ENCODE measurements at places on chromosomes 3 and 15.

DNA sequence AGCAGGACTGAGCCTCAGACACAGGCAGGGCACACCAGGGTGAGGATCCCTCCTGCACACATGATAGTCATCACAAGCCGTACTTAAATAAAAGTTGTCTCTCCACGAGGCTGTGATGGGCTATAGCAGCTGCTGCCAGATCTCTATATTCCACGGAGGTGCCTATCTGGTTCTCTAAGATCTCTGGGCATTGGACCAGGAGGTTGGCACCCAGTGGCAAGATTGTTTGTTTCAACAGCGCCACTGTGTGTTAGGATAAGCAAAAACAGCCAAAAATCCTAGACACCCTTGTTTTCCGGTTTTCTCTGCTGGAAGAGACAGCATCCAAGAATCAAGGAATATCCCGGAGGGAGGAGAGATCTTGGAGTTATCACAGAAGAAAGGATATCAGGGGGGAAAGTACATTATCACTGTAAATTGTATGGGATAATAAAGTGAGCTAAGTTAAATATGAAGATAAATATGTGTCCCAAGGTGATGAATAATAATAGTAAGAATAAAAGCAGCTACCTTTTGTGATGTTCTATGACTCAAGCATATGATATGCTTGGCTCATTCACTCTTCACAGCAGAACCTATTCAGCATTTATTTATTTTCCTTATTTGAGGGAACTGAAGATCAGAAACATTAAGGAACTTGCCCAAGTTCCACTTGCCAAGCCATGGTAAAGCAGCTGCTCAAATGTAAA lies 90.6 kb upstream of the AKAP13 start:
- peak; percentile 21 for DNase-seq

- no peak for DNase-seq
These were observed 160.0 kb downstream of the IL5RA start for GRCh38 chr3:2950159-2950558.

GRCh38 chr15:56534728-56535127 lies 69.8 kb upstream of the MNS1 start:
- no peak for DNase-seq

DNA sequence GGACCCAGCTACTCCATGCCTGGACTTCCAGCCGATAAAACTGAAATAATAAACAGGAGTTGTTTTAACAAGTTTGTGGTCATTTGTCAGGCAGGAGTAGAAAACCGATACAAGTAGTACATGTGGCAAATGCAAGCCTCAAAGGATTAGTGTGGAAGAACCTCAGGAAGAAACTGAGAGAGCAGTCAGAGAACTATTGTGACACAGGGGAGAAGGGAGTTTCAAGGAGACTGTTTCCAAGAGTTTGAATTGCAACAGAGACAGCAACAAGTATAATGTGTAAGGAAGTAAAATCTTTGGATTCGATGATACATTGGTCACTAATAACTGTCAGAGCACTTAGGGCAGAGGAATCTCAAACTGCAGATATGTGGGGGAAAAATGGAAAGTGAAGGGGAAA lies 450.6 kb upstream of the ARHGEF26 start:
- no peak for DNase-seq

DNA sequence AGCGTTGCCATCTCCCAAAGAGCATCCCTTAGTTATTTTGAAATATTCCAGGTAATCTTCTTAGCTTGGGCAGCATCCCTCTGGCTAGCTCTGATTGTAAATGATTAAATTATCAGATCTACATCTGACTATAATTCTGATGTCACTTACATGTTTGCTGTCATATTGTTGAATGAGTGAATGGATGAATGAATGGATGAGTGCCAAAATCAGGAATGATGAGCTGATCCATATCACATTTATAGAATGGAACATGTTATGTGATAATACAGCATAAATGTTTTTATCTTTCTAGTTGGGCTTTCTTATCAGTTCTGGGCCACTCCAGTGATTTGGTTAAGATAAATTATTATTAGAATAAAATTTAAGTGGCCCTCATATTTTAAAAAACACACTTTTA lies 14.0 kb downstream of the FAN1 start:
- DNase-seq = no peak

GRCh38 chr3:133901083-133901482 lies 5.4 kb upstream of the RAB6B start:
- no peak for DNase-seq

- no peak for DNase-seq
These were observed 42.8 kb downstream of the GRIP2 start for GRCh38 chr3:14497321-14497720.

GRCh38 chr3:197680955-197681521 lies 55.7 kb downstream of the RUBCN start:
- no peak for DNase-seq

- DNase-seq = no peak
These were observed 7.6 kb downstream of the SLC9A9 start for GRCh38 chr3:143840636-143841035.

- DNase-seq = no peak
These were observed 93.4 kb downstream of the FNDC3B start for GRCh38 chr3:172132721-172133311.

- no peak for DNase-seq
These were observed 36.9 kb downstream of the GPR171 start for GRCh38 chr3:151166161-151166560.

GRCh38 chr15:51161491-51162220 lies 67.0 kb upstream of the TNFAIP8L3 start:
- no peak for DNase-seq

- DNase-seq = no peak
These were observed 36.7 kb upstream of the CP start for GRCh38 chr3:149258298-149258697.

DNA sequence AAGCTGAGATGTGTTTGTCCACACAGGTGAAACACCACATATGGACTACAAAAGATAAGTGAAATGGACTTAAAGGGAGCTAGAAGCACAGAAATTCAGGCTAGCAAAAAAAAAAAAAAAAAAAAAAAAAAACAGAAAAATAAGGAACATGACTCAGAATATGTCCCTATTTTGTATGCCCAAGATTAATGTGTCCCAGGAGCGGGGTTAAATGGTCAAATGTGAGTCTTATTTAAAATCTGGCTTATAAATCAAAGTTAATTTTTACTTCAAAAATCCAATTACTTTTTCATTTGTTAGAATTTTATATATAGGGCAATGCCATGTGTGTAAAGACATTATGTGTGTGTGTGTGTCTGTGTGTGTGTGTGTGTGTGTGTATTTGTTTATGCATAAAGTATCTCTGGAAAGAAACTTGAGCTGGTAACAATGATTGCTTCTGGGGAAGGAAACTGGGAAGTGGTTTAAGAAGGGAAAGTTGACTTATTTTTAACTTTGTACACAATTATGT lies 986.5 kb downstream of the ROBO2 start:
- no peak for DNase-seq

- DNase-seq = no peak
These were observed 7.7 kb upstream of the IRAK2 start for GRCh38 chr3:10157031-10157430.

- DNase-seq = no peak
These were observed 18.8 kb upstream of the PLXND1 start for GRCh38 chr3:129625072-129625874.

DNA sequence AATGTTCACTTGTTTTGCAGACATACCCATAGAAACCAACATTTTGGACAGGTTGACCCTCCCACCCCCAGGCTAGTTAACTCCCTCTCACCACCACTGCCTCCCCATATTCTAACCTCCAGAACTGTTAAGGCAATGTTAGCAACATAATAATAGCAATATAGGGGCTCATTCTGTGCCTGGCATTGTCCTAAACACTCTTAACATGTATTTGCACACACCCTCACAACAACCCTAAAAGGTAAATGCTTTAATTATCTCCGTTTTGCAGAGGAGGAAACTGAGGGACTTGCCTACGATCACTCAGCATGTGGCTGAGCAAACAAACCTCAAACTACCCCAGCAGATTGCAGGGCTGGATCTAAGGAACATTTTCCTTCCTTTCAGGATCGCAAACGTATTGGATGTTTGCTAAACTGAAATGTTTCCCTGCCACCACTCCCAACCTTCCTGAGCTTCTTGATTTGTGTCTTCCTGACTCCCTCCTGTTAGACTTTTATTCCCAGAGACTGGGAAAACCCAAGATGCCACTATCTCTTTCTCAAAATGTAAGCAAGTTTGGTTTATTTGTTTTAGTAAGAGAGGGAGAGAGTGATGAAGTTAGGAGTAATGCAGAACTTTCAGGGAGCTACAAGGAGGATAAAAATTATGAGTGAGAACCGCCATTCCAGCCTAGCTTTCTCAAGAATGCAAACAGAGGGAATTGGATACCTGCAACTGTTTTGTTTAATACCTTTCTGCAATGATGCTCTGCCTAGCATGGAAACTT lies 1.3 kb downstream of the SCG5 start:
- DNase-seq = no peak

GRCh38 chr3:8632402-8633237 lies 12.0 kb downstream of the SSUH2 start:
- DNase-seq = no peak
